ENCODE measurements at places on chromosomes 4 and X. TPM values are rescaled to one million over a fixed set of nuclear protein-coding genes. Genes with fewer than 3 reads are reported as not detected.

DNA sequence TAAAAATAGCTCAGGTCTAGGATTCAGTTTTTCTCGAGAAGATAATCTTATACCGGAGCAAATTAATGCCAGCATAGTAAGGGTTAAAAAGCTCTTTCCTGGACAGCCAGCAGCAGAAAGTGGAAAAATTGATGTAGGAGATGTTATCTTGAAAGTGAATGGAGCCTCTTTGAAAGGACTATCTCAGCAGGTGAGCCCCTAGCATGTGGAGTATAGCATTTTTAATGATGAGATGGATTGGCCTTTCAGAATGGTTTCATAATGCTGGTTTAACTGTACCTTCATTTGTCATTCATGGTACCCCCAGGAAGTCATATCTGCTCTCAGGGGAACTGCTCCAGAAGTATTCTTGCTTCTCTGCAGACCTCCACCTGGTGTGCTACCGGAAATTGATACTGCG lies 79.4 kb downstream of the SLC10A6 start:
- no peak for DNase-seq

DNA sequence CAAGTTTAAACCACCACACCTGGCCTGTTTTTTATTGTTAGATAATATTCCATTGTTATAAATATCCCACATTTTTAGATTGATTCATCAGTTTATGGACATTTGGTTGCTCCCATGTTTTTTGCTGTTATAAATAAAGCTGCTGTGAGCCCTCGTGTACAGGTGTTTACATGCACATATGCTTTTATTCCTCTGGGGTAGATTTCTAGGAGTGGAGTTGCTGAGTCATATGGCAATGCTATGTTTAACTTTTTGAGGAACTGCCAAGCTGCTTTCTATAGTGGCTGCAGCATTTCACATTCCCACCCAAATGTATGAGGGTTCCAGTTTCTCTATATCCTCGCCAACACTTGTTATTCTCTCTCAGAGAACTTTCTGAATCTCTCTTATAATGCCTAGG lies 90.5 kb downstream of the TBL1X start:
- no peak for DNase-seq

DNA sequence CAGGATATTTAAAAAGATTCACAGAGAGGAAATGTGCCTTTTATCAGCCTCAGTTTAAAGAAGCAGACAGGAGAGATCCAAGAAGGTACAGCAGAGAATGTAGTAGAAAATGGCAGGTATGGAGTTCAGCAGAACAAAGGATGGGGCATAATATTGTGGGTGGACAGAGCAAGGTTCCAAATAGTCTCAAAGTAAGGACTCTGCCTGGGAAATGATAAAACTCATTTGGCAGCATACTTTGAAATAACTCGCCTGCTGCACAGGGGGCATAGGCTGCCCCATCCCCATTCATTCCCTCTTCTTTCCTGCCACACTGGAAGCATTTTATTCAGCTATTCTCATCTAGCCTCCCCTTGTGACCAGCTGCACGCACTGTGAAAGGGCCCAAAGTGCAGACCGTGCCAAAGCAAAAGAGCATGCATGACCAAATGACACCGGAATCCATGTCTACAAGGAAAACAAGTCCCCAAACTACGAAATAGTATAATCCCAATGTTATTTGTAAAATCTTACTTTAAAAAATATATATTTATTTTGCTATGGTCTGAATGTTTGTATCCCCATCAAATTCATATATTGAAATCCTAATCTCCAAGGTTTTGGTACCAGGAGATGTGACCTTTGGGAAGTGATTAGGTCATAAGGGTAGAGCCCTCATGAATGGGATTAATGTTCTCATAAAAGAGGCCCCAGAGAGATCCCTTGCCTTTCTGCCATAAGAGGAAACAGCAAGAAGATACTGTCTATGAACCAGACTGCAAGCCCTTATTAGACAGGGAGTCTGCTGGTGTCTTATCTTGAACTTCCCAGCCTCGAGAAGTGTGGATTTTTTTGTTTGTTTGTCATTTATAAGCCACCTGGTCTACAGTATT lies 77.4 kb upstream of the PRSS48 start:
- DNase-seq = no peak

DNA sequence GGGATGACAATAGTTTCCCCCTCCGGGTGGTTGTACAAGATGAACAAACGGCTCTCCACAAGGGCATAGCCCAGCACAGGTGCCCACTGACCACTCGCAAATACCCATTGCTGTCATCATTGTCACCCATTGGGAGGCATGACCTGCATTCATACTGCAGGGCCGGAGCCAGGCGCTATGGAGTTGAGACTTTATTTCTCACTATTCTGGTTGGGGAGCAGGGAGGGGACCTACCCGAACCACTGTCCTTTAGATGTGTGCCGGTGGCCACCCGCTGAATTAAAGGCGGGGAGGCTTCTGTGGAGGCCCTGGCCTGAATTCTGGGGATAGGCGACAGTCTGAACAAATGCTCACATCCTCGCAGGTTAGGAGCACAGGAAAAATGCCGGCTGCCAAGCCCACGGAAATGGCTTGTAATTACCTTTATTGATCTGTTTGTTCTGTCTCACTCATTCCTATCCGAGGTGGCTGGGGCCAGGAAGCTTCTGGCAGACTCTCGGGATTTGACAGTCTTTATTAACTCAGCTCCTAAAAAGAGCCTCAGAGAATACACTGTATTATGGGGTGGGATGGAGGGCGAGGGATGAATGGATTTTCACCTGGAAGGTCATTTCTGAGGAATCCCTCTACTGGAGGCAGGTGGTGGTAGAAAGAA lies 125.1 kb upstream of the PSAPL1 start:
- DNase-seq = no peak

- no peak for DNase-seq
Measured at GRCh38 chrX:4173743-4174142, 460.3 kb upstream of the PRKX start.

- DNase-seq = no peak
Measured at GRCh38 chrX:109873574-109873973, 129.3 kb upstream of the TMEM164 start.

DNA sequence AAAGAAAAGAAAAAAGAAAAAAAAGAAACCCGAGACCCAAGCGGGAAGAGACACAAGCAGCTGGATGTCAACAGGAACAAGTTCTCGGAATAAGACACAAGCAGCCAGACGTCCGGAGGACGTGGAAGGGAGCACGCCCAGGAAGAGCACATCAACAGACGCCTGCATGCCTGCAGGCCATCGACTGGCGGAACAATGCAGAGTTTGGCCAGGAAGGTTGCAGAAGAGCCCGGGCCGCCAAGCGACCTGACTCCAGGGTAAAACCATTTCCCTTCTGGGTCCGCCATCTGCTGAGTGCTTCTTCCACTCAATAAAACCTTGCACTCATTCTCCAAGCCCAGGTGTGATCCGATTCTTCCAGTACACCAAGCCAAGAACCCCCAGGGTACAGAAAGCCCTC lies 95.6 kb upstream of the PRR32 start:
- no peak for DNase-seq

The MGARP gene
- 0.30 TPM for total RNA-seq

The AGTR2 gene
- total RNA-seq = not detected

The ABLIM2 gene
- total RNA-seq = 3.1 TPM

The MAGEC2 gene
- not detected for total RNA-seq

The EBP gene
- 33.3 TPM for total RNA-seq

Measured in naive thymus-derived CD4-positive, alpha-beta T cell (primary cell).